ENCODE measurements at places on chromosomes 2 and 18.

DNA sequence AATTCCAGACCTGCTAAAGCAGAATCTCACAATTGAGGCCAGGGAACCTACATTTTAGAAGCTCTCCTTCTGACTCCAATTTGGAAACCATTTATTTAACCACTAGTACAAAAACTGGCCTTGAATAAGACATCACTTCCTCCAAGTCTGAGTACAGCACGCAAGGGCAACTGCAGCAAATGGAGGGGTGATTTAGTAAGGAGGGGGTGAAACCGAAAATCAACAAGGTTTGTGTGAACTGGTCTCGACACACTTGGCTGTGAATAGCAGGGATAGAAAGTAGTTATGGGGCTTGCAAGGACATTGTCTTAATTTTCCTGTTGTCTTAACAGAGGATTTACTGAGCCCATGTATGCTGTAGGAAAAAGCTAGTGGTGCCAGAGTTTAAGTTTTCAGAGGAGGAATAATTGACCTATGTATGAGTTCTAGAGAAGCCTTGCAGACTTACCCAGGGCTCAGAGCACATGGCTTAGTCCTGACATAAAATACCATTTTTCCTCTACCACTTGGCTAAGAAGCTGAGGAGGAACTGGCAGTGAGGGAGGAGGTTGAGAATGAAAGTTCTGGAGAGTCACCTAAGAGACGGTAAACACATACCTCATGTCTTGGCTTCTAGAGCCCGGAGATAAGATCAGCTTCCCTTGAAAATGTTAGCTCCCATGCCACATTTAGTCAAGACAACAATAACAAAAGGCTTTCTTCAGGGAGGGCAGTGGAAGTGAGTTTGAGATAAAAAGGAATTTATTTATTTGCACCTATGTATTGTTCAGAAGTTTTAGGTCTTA, 114.8 kb downstream of the SMAD2 start:
- no peak for DNase-seq

- no peak for DNase-seq
Measured at GRCh38 chr18:22838639-22839277, 94.4 kb upstream of the RBBP8 start.

DNA sequence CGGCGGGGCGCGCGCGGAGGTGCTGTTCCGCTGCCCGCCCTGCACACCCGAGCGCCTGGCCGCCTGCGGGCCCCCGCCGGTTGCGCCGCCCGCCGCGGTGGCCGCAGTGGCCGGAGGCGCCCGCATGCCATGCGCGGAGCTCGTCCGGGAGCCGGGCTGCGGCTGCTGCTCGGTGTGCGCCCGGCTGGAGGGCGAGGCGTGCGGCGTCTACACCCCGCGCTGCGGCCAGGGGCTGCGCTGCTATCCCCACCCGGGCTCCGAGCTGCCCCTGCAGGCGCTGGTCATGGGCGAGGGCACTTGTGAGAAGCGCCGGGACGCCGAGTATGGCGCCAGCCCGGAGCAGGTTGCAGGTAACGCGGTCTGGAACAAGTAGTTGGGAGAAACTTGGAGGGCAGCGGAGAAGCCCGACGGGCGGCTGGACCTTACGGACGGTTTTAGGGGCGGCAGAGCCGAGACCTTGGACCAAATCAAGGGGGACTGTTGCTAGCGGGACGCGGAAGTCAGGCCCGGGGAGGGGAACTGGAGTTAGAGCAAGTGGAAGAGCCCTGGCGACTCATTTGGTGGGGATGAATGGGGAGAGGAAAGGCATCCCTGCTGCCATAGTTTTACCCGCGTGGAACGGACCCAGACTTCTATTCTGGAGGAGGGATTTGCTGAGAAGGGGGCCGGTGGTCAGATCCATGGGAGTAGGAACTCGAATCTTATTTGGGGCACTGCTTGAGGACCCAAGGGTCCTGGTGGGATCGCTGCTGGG, 573 bp downstream of the IGFBP2 start:
- no peak for DNase-seq

GRCh38 chr2:134110532-134110931, 143.3 kb upstream of the MGAT5 start:
- no peak for DNase-seq

GRCh38 chr2:209046163-209046562, 377.7 kb upstream of the MAP2 start:
- DNase-seq, result no peak

- DNase-seq, result no peak
Measured at GRCh38 chr2:225599856-225600255, 200.3 kb downstream of the NYAP2 start.

DNA sequence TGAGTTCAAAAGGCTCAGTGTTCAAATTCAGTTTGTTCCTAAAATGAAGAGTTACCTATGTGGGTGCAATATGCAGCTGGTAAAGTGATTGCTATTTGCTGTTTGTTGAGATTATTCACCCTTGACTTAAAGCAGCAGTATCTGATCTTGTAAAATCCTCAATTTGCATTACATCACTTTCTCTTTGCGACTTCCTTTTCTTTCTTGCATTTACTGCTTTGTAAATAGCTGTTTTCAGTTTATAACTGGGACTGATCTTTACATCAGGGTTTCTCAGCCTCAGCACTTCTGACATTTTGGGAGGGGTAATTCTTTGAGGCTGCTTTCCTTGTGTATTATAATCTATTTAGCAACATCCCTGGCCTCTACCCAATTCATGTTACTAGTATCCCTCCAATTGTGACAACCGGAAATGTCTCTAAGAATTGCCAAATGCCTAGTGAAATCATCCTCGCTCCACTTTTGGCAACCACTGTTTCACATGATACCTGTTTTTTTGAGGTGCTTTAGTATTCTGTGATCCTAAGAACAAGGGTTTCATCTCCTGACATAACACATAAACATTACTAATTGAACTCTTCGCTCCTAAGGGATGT, 12.1 kb upstream of the ERCC3 start:
- DNase-seq, result no peak

GRCh38 chr18:55376387-55376786, 211.6 kb downstream of the TCF4 start:
- DNase-seq, result no peak

DNA sequence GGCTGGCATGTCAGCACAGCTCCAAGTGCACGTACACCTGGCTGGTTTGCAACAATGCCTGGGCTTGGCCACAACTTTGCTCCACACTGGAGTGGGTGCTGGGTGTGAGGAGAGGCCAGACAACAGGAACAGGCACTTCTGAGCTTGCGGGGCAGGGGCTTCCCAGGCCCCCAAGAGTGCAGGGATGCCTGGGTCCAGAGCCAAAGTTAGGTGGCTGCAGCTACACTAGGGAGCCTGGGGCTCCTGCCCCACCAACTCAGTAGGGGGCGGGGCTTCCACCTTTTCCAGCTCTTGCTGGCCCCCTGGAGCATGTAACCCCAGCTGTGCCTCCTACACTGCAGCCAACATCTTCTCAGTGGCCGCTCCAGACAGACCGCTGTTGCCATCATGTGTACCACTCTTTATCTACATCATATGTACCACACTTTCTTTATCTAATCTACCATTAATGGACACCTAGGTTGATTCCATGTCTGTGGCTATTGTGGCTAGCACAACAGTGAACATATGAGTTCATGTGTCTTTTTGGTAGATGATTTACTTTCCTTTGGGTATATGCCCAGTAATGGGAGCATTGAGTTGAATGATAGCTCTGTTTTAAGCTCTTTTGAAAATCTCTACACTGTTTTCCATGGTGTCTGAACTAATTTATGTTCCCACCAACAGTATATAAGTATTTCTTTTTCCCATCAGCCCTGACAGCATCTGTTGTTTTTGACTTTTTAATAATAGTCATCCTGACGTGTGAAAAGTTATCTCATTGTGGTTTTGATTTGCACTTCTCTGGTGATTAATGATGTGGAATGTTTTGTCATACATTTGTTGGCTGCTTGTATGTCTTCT, 87.9 kb downstream of the ZNF804A start:
- DNase-seq, result no peak

GRCh38 chr2:119491776-119492525, 32.3 kb downstream of the SCTR start:
- DNase-seq, result no peak

DNA sequence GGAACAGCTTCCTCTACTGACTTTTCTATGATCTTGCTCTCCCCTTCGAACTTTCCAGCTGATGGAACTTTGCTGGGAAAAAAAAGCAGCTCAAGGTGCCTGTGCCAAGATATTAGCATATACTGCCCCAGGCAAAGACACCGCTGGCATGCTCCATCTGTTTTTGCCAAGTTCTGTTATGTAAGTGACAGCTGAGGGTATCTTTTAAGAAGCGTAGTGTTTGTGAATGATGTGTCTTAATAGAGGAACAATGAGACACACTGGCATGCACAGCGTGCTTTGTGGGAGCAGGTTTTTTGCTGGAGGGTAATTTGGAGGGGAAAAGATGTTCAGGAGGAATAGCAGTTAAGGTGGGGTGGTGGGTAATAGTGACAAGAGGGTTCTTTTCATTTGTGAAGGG, 47.8 kb downstream of the SLC4A3 start:
- DNase-seq, result no peak

GRCh38 chr18:48753691-48754090, 197.1 kb downstream of the SMAD7 start:
- no peak for DNase-seq

- DNase-seq, result no peak
Measured at GRCh38 chr2:178677599-178677998, 129.6 kb downstream of the TTN start.

- no peak for DNase-seq
Measured at GRCh38 chr2:130759906-130760753, 4.8 kb downstream of the AMER3 start.

DNA sequence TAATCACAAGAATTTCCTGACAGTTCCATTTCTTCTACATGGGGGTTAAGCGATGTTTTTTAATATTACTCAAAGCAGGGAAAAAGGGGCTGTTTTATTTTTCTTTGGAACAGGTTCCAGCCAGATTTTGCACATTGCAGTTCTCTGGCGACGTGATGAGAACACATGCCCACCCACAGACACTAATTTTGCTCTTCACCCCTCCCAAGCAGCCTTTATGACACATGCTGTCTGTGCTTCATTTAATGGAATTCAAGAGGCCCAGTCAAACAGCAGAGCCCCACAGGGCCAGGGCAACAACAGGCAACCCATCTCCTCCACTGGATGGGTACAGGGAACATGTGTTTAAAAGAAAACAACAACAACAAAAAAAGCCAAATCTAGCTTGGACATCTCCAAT, 70.8 kb downstream of the SPRED2 start:
- no peak for DNase-seq

- no peak for DNase-seq
Measured at GRCh38 chr2:78245394-78246135, 723.4 kb upstream of the LRRTM4 start.

DNA sequence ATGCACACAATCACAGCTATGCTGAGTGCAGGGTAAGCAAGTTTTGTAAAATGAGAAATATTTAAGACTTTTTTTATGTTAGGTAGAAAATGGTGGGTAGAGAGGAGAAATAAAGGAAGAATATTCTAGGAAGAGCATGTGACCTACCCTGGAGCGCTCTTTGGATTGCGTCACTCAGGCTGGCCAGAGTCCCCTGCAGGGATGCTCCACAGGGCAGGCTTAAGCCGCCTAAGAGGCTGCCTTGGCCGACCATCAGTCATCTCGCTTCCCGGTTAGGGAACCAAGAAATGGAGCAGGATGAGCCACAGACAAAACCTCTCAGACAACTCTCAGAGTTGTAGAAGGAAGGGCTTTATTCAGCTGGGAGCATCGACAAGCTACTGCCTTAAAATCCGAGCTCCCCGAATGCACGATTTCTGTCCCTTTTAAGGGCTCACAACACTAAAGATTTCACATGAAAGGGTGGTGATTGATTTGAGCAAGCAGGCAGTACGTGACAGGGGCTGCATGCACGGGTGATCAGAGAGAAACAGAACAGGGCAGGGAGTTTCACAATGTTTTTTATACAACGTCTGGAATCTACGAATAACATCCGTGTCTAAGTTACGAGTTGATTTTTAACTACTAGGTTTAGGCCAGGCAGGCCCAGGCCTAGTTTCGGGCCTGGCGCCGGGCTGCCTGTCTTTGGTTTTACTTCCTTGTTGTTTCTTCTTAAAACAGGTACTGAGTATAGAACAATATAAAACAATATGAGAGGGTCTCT, 1072.0 kb downstream of the CBLN2 start:
- DNase-seq, result no peak

GRCh38 chr18:58638441-58638840, 9.6 kb upstream of the ALPK2 start:
- DNase-seq, result no peak

- DNase-seq, result no peak
Measured at GRCh38 chr2:167942366-167943081, 304.9 kb downstream of the STK39 start.

DNA sequence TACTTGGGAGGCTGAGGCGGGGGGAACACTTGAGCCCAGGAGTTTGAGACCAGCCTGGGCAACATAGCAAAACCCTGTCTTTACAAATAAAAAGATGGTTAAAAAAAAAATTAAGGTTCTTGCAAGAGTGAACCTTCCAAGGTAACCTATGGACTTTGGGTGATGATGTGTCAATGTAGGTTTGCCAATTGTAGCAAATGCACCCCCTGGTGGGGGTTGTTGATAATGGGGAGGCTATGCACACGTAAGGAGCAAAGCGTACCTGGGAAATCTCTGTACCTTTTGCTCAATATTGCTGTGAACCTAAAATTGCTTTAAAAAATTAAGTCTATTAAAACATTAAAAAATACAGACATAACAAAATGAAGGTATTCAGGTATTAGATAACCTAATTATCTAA, 70.4 kb downstream of the CWC22 start:
- no peak for DNase-seq

DNA sequence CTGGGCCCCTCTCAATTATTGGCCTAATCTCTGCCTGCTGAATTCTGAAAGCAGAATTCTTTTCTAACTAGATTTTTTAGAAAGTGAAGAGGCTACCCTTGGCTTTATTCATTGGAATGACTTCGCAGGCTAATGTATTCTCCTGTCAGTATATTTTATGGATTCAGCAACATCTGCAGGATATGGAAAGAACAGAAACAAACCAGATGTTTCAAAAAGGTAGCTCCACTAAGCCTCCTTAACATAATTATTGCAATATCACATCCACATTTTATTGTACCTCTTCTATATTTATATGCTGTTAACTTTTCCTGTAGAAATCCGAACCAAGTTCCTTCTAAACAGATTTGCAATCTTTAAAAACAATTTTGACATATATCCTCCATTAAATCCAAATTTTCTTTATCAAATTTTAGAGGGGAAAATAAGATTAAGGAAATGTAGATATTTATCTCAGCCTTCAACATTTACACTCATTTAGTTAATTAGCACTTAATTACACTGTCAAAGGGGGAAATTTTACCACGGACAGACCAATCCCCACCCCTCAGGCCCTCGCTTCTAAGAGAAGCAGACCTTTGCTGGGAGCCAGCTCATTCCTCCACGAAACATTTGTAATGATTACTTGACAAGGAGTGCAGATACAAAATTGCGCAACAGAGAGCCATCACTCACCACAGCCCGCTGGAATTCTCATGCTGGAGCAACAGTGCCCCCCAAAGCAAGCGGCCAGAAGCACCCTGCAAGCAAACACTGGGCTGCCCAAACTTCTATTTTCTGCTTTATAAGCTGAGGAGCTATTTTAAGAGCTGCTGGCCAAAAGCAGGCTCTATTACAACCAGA, 253.4 kb downstream of the ETAA1 start:
- DNase-seq, result peak; percentile 9

- DNase-seq, result no peak
Measured at GRCh38 chr2:127416506-127417001, 1.7 kb upstream of the PROC start.

- no peak for DNase-seq
Measured at GRCh38 chr2:119264781-119265692, 41.4 kb downstream of the STEAP3 start.

Data from NCI-H187 treated with DMSO at 0.1 percent for 48 hours (cell line).